Stimulated activated CD8-positive, alpha-beta memory T cell treated with anti-CD3 and anti-CD28 coated beads, Interleukin-2, amount 100 ng/mL, for 1 hour (primary cell): ENCODE measurements at places on chromosomes 12 and 14.

DNA sequence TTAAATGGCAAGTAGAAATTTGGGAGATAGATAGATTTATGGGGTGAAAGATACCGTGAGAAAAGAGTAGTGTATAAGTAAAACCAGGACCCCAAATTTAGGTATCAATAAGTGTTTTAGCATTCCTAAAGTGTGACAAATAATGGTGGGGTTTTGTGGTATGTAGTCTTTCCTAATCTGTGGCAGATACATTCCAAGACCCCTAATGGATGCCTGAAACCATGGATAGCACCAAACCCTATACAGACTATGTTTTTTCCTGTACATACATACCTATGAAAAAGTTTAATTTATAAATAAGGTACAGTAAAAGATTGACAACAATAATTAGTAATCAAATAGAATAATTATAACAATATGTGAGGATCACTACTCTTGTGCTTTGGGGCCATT lies 14.4 kb upstream of the TCP11L2 start:
- DNase-seq = no peak

DNA sequence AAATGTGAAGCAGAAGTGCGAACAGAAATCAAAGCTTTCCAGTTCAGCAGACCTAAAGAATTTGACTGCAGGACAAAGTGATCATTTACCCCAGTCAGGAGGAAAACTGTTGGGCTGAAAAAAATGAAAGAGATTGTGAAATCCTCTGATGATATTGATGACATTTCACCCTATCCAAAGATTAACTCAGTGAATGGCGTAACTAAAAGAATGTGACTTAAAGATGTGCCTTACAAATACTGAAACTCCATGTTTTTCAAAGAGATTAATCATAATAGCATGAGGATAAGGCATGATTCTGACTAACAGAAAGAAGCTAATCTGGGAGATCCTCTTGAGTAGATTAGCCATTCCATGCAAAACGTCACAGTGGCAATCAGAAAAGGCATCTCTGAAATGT lies 225.6 kb downstream of the DUSP6 start:
- no peak for DNase-seq

DNA sequence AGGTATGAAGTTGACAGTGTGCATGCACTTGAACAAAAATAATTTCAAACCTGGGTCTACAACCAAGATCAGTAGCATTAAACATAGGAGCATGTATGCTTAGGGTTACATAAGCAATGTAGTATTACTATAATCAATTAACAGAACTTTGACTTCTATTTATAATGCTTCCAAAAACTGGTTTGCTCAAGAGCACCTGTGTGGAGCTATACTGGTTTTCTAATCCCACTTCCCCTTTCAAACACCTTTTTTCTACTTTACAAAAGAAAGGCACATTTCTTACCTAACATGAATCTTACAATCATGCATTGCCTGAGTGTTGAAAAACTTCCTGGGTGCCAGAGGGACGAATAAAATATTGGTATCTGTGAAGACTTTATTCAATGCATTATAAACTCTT lies 72.7 kb downstream of the EFCAB11 start:
- no peak for DNase-seq

- no peak for DNase-seq
Measured at GRCh38 chr14:31362746-31363145, 57.6 kb downstream of the HEATR5A start.

- DNase-seq = no peak
Measured at GRCh38 chr12:13186302-13186701, 10.2 kb upstream of the EMP1 start.

GRCh38 chr12:94070520-94070919 lies 77.9 kb upstream of the PLXNC1 start:
- DNase-seq = no peak

DNA sequence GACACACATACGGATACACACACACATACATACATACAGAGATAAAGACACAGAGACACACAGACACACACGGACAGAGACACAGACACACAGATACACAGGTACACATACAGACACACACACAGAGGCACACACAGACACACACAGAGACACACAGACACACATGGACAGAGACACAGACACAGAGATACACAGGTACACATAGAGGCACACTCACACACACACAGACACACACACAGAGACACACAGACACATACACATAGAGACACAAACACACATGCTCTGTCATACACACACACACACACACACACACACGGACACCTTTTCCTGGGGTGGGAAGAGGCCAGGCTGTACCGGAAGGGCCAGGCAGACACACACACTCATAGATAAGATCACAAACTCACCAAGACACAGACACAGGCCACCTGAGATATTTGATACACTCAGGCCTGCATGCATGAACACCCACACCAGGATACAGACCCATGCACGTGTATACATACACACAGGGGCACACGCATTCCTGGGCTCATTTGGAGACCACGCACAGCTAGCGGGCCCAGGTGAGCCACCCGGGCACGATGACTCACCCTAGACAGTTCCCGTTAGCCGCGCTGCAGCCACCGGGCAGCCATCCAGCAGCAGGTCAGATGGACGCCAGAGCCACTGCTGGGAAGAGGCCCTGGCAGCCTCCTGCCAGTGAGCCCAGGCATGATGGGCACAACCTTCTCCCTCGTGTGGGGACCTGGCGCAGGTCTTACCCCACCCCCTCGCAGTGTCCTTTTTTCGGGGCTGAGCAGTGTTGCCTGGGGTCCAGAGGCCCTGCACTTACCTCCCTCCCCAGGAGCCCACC lies 1.8 kb upstream of the AHNAK2 start:
- no peak for DNase-seq

- no peak for DNase-seq
Measured at GRCh38 chr14:89349171-89350008, 67.6 kb downstream of the FOXN3 start.

DNA sequence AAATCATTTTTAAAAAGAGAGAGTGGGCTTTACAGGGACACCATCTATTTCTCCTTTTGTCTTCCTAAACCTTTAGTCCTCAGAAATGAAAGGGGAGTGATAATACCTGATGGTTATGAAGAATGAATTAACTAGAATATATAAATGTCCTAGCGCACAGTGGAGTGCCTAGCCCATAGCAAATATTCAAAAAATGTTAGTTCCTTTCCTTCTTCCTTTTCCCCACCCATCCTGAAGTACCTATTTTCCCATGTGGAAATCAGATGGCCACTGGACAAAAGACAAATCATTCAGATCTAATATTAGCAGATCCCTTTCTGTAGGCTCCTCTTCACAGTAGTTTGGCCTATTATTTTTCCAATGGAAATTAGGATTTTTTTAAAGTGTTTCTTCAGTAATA lies 90.0 kb downstream of the SLC25A21 start:
- no peak for DNase-seq

- DNase-seq = no peak
Measured at GRCh38 chr12:90770861-90771260, 184.1 kb downstream of the CCER1 start.

DNA sequence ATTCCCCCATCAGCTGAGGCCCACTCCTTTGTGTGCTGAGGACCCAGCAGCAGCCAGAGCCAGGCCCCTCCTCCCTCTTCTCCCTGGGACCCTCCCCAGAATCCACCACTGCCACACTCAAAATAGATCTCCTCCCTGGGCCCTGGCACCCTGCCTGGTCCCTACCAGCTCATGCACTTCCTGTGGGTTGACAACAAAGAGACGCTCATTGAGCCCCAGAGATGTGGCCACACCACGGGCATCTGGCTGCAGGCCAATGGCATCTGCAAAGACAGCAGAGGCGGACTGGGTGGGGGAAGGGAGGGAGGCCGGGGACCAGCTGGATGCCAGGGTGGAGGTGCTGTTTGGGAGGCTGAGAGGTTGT lies 16.0 kb upstream of the ENDOU start:
- peak; percentile 45 for DNase-seq

DNA sequence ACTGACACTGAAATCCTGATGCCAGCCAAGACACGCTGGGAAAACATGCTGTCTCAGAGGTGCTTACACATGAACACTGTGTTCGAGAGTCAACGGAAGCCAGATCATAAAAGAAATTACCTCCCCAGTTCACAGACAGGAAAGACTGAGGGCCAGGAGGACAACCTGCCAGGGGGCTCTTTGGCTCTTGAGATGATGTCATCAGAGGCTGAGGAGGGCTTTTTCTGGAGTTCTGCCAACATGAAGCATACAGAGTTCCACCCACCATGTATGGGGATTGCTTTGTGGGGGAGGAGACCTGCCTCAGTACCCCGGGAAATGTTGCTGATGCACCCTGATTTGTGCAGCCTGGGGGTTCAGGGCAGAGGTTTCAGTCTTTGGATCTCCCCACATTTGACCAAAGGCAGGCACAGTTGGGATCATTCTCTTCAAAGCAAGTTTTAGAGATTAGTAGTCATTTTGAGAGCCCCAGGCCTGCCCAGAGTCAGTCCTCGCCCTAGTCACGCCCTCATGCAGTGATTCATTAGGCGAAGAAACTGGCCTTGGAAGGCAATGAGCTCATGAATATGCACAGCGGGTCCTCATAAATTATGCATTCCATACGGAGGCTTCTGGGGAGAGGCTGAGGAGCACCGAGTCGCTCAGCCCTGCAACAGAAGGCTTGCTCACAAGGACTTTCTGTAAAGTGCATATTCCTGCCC lies 34.9 kb upstream of the EML1 start:
- no peak for DNase-seq

DNA sequence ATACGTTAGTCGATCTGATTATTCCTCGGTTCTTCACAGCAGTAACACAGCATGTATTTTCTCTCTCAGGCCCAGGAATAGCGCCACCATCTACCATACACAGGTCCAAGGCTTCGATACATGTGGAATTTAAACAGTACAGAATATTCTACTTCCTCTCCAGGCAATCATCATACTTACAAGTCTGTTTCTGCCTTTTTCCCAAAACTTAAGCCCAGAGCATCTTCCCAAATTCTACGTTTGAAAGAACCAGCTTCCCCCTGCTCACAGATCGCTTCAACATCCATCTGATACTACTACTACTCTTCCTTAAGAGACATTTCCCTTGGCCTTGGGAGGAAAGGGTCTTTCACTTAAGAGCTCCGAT lies 626 bp downstream of the TXNDC16 start:
- DNase-seq = no peak

- no peak for DNase-seq
Measured at GRCh38 chr12:93776581-93777018, 99.4 kb downstream of the CRADD start.

GRCh38 chr12:128644664-128645296 lies 179.0 kb downstream of the SLC15A4 start:
- no peak for DNase-seq
